GM19239 (cell line): ENCODE measurements at places on chromosomes 4 and X.

GRCh38 chr4:38683276-38683675, 19.3 kb downstream of the KLF3 start:
- no peak for DNase-seq

DNA sequence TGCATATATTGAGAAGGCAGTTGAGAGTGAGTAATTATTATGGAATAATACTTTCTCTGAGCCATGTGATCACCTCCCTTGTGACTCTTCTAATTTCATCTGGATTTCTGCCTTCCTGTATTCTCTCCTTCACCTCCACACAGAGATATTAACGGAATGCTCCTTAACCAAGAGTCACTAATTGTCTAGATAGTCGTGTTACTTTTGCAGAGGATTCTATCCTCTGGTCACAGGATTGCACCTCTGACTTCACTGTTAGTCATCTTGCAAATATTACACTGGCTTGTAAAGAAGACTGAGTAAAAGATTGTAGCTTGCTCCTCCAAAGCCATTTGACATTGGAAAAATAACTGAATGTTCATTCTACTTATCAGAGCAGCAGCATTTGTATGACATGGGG, 160.9 kb downstream of the SH2D1A start:
- DNase-seq, result no peak

- no peak for DNase-seq
Observed at GRCh38 chrX:105302246-105302645, 81.8 kb upstream of the TEX13A start.

DNA sequence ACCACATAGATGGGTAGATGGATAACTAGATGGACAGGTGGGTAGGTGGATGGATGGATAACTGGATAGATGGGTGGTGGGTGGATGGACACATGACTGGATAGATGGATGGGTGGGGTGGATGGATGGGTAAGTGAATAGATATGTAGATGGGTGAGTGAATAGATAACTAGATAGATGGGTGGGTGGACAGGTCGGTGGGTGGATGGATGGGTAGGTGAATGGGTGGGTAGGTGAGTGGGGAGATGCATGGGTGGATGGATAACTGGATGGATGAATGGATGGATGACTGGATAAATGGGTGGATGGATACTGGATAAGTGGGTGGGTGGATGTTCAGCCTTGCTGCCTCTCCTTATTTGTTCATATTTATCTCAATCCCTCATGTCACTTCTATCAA, 52.1 kb upstream of the MTNR1A start:
- no peak for DNase-seq

DNA sequence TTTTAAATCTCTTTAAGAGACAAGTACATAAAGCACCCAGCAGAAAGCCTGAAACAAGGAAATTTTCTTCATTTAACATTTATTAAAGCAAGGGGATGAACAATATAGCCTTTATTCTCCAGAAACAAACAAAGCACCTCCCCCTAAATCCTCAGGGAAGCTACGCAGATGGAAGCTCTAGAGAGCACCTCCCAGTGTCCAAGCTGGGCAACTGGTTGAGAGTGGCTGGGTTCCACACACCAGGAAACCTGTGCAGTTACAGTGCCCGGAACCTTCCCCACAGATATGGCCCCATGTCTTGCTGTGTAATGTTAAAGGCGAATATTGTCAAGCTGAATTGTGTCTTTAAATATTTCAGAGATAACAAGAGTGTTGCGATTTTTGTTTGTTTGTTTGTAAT, 8.9 kb upstream of the TRIML1 start:
- no peak for DNase-seq

GRCh38 chrX:23900220-23900797, 7.4 kb downstream of the APOO start:
- no peak for DNase-seq

DNA sequence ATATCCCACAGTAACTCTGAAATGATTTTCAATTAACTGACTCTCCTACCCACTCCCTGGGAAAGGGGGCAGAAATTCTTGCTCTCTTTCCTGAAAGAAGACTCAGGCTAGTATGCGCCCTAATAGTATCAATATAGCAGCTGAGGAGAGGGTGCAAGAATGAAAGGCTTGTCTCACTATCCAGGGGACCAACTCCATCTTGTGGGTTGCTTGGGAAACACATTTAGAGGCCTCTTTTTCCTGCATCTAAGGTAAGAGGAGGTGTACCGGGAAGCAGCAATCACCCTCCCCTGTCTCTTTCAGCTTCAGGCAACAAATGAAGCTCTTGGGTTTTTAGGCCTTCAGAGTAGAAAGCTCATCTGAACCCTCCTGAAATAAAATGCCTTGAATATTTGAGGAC, 11.3 kb downstream of the TMEM255A start:
- DNase-seq, result no peak

DNA sequence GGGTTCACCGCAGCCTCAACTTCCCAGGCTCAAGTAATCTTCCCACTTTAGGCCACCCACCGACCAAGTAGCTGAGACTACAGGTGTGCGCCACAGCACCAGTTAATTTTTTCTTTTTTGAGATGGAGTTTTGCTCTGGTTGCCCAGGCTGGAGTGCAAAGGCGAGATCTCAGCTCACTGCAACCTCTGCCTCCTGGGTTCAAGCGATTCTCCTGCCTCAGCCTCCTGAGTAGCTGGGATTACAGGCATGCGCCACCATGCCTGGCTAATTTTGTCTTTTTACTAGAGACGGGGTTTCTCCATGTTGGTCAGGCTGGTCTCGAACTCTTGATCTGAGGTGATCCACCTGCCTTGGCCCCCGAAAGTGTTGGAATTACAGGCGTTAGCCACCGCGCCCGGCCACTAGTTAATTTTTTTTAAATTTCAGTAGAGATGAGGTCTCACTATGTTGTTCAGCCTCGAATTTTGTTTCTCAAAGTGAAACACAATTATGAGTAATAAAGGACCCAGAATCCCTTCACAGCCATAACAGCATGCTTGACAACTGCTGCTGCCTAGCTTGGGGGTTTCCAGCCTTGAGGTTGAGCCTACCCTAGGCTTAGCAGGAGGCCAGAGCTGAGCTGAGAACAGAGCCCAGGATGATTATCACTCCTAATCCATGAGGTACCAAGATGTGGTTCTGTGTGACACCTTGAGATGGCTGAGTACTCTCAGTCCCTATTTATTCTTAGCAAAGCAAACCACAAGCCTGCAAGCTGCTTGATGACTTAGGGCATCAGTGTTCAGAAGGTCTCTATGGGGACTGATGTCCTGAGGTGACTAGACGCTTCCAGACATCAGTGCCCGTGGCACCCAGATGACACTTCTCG, 41.6 kb upstream of the NKRF start:
- no peak for DNase-seq

DNA sequence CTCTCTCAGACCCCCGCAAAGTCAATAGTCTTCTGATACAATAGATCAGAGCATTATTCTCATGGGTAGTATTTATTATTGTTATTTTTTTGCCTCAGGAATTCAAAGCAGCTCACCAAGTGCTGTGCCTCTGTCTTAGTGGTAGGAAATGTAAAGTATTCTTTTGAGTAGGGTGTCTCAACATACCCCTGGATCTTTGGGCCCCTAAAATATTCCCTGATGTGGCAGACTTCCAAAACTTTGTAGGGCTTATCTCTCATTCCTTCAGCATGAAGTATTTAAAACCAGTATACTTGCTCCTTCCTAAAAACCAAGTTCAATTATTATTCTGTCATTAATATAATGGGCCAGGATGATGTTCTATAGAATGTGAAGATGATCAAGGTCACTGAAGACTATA, 115.3 kb upstream of the ZNF827 start:
- DNase-seq, result no peak

DNA sequence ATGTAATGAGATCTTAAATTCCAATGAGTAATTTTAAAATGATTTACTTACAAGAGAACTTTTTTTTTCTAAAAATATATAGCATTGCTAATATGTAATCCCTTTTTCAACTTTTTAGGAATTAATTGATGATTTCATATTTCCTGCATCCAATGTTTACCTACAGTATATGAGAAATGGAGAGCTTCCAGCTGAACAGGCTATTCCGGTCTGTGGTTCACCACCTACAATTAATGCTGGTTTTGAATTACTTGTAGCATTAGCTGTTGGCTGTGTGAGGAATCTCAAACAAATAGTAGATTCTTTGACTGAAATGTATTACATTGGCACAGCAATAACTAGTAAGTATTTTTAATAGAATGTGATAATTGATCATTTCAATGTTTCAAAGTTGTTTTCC, 113.2 kb downstream of the USP9X start:
- no peak for DNase-seq

- DNase-seq, result peak; percentile 29
Observed at GRCh38 chrX:41236629-41237028, 97.3 kb upstream of the DDX3X start.
